DMS 273 treated with DMSO at 0.1 percent for 48 hours (cell line): ENCODE measurements at places on chromosomes 6 and 20.

DNA sequence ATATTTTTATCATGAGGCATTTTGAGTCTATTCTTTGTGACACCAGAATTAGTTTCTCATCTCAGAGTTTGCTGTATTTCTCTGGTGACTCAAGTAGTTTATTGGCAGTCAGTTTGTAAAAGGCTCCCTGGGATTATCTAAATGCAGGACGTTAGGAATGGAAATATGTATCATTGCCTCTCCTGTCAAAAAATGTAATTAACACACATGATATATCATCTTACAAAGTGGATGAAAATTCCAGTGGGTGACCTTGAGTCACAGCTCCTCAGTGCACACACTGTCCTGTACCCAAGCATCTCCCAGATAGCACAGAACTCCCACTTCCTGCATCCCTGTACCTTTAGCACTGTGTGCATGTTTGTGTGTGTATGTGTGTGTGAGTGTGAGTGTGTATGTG is 258.6 kb downstream of the LAMA2 start:
- DNase-seq = no peak

DNA sequence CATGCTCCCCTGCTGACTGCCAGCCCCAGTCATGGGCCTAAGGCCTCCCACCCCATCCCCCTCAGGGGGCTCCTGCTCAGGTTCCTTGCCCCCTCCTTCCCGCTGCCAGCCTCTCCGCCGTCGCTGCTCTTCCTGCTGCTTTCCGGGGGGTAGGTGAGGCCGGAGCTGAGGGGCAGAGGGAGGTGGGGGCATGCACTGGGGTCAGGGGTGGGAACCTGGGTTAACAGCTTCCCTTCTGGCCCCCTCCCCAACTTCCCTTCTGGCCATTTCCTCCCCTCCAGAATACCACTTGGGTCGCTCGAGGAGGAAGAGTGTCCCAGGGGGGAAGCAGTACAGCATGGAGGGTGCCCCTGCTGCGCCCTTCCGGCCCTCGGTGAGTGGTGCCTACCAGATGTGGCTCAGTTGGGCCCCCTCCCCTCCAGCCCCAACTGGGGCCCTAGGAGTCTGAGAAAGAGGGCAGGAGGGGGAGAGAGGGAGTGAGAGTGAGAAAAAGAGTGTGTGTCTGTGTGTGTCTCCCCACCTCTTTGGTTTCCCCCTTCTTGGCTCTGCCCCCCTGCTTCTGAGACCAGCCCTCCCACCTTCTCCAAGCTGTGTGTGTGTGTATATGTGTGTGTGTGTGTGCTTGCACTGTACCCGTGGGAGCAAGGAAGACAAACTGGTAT is 12.1 kb downstream of the SYNGAP1 start:
- DNase-seq = no peak

- peak; percentile 29 for DNase-seq
These were observed 207.8 kb downstream of the TTLL2 start for GRCh38 chr6:167532410-167533288.

DNA sequence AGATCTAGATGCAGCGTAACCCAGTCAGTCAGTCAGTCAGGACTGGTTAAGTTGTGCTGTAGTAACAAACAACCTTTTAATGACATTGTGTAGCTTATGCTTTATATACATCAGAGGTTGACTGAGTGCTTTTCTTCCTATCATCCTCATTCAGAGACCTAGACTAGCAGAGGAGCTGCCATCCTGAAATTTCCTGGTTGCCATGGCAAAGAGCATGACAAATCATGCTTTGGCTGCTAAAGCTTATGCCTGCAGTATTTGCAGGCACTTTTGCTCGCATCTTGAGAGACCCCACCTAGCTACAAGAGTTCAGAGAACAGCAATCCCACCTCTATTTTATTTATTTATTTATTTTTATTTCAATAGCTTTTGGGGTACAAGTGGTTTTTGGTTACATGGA is 244.0 kb downstream of the BTBD3 start:
- no peak for DNase-seq

GRCh38 chr20:57893366-57893999 is 183.7 kb upstream of the PMEPA1 start:
- peak; percentile 34 for DNase-seq

- DNase-seq = no peak
These were observed 126.6 kb downstream of the SIM1 start for GRCh38 chr6:100338090-100338489.

GRCh38 chr6:57276946-57277345 is 40.5 kb upstream of the PRIM2 start:
- no peak for DNase-seq

DNA sequence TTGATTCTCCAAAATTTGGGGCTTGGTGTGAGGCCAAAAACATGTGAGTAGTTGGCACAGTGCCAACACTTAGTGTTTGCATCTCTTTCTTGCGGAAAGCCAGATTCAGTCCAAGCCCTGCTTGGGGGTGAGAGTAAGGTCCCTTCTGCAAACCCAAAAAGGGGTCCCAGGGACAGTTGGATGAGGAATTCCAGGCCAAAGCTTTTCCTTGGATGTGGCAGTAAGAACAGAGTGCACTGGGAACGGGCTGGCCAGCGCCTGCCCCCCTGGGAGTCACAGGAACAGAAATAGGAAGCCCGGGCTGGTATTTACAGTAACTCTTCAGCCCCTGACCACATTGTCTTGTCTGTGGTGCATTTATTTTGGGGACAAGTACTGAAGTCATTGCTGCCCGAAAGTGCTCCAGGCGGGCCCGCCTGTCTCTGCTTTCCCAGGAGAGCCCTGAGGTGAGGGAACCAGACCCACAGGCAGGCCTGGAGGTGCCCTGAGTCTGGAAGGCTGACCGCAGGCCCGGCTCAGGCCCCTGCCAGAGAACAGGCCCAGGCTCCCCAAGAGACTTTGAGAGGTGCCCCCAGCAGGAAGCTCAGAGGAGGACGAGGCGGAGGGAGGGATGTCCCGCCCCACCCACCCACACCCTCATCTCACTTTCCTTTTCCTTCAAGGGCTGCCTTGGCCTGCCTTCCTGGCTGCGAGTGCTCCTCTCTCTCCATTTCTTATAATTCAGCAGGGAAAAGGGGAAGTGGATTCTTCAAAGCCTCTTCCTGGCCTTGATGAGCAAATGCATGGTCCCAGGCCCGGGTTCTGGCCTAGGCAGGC is 218.4 kb downstream of the MAFB start:
- no peak for DNase-seq

DNA sequence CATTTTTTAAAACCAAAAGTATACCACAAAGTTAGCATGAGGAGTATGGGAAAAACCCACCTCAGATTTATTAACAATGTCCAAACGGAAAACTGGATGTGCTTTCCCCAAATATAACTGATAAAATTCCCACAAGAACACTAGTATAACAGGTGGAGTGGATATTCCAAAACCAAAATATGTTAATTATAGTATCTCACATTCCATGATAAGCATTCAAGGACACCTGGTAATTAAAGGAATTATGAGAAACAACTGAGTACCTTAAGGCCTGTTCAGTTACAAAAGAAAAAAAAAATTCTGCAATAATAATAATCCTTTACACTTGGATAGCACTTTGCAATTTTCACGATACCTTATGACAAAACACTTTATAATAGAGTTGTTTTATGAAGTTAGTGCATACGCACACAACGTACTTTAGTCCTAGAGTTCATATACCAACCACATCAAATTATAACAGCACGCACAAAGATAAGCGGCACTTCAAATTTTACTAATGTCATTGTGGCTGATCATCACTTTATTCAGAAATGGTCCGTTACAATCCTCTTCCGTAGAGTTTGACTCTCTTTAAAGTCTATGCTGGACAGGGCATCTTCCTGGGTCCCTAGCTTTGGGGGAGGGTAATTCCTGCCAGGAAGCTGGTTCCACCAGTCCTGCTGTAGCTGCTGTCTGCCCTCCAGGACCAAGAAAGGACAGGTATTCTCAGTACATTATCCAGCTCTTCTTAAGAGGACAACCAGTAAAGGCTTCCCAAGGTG is 1.7 kb downstream of the CDK19 start:
- no peak for DNase-seq

DNA sequence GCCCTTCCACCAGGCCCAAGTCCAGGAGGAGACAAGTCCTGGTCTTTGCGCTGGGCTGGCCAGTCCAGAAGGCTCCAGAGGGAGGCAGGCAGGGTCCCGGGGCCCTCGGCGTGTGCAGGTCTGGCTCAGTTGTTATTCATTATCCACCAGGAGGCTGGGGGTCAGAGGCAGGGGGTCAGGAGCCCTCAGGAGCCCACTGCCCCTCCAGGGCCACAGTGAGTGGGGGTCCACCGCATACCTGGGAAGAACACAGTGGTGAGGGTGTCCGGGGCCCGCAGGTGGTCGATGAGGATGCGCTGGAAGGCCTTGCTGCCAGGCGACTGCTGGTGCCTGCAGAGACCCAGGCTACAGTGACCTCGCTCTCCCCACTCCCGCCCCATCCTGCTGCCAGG is 4.4 kb upstream of the C20orf144 start:
- DNase-seq = no peak
